Kidney glomerular epithelial cell (primary cell): ENCODE measurements at places on chromosomes 1 and 21.

DNA sequence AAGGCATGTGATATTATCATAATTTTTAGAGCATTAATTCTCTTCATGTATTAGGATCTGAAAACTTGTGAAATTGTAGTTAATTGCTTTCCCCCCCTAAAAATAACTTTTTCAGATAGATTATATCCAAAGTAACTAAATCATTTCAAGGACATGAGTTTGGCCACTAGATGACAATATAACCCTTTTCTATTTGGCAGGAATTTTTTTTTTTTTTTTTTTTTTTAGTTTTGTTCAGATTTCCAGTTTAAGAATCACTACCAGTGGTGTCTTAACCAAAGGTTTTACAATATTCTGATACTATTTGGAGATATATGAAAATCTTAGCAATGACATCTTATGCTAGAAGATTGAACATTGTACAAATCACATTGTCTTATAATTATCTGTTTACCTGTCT, 370.8 kb downstream of the AMY1C start:
- DNase-seq = no peak

DNA sequence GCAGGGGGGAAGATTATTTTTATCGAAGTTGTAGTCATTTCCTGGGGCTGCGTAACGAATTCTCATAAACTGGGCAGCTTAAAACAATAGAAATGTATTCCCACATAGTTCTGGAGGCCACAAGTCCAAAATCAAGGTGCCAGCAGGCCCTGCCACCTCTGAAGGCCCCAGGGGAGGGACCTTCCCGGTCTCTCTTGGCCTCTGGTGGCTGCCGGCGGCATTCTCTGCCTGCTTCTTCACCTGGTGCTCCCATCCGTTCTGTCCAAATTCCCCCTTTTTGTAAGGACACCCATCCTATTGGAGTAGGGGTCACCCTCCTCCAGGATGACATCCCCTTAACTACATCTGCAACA, 92.8 kb downstream of the PDE9A start:
- DNase-seq = no peak

- DNase-seq = no peak
Observed at GRCh38 chr21:45348591-45349327, 56.2 kb upstream of the COL18A1 start.

DNA sequence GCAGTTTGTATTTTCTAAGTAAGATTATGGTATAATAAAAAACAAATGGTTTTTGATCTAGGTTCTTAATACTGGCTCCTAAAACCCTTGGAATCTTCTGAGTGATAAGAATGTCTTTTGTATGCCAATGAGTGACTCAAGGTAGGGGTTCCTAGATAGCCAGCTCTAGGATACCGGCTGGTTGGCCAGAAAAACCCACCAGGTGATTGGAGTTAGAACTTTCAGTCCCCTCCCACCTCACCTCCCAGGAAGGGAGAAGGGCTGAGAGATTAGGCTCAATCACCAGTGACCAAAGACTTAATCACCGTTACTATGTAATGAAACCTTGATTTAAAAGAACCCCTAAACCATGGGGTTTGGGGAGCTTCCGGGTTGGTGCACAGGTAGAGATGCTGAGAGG, 8.7 kb upstream of the BRDT start:
- DNase-seq = no peak

- no peak for DNase-seq
Observed at GRCh38 chr1:11985851-11986250, 5.6 kb downstream of the MFN2 start.

GRCh38 chr1:145843031-145843430, 2.4 kb upstream of the NUDT17 start:
- no peak for DNase-seq

GRCh38 chr1:12387641-12388040, 157.8 kb downstream of the VPS13D start:
- no peak for DNase-seq

- DNase-seq = no peak
Observed at GRCh38 chr1:235286667-235287066, 41.3 kb downstream of the ARID4B start.

DNA sequence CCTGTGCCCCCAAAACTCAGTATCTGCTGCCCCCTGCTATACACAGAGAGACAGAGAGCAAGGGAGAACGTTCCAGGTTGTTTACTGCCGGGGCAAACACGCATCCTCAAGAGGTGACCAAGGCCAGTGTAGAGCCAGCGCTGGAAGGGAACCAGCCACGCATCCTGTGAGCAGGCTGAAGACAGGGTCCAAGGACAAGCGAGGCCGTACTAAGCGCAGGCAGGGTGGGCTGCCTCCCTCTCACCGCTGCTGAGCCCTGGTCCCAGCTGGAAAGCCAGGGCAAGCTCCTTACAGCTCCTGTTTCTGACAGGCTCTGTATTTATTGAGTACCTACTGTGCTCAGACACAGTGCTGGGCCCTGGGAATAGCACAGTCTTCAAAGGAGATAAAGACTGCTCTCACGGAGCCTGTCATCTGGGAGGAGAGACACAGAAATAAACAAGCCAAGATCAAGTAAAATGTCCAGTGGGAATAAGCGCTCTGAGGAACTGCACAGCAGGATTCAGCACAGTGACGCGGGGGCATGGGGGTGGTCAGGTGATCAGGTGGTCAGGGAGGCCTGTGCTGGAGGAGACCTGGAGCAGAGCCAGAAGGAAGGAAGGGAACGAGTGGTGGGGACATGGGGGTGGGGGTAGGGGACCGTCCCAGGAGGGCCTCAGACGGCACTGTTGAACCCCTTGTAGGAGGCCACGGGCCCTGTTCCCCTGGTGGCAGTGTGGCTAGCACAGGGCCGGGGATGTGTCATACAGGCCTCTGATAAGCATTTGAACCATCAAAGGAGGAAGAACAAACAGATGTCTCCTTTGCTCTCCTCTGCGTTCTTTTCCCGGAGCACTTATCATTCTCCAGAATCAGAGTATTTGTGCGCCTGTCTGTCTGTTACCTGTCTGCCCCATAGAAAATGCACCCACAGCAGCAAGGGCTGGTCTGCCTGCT, 37.8 kb upstream of the EFHD2 start:
- DNase-seq = no peak

DNA sequence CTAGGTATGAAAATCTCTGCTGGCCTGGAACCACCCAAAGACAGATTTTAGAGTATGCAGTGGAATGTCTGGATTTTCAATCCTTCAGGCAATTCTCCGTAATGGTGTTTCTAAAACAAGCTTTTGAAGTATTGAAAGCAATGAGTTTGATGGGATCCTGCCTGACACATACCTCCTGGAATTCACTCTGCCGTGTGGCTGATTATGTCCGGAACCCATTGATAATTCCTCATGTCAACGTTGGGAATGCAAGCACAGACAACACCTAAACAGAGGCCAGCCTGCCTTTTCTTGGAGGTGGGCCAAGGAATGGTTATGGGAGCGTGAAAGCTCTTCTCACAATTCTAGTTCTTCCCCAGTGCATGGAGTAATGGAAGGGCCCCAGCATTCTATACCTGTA, 168.9 kb upstream of the HMCN1 start:
- peak; percentile 98 for DNase-seq

GRCh38 chr1:226027538-226028217, 28.5 kb upstream of the SDE2 start:
- DNase-seq = no peak

GRCh38 chr1:4970532-4970931, 316.1 kb downstream of the AJAP1 start:
- DNase-seq = no peak

DNA sequence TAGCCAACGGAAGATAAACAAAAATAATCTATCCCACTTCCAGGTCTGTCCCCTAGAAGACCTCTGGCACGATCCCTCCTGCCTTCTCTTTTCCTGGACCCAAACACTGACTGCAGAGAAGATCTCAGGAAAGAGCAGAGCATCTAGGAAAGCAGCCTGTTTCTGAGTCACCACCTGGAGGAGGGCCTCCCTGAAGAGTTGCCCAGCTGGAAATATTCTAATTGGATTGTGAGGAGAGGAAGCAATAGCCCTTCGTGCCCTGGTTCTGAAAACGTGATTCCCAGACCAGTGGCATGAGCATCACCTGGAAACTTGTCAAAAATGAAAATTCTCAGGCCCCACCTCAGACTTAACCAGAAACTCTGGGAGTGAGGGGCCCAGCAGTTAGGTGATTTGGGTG, 411.1 kb downstream of the SETD4 start:
- peak; percentile 61 for DNase-seq

DNA sequence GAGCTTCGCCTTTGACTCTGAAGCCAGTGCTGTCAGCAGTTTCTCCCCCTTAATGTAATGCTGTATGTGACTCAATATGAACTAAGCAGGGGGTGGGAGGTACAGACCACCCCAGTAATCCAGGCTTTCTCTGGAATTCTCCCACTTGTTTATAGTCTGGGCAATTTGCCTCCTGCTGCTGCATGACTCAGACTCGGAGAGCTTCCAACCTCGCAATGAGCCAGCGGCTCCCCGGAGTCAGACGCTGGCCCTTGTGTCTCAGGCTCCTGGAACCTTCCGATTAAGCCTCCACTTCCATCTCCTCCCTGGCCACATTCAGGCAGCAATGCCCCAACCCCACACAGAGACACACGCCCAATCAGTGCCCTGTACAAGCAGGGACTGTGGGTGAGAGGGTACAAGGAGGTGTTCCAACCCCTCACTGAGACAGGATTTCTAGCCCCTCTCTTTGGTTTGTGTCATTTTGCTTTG, 471.7 kb upstream of the VAMP3 start:
- peak; percentile 96 for DNase-seq

GRCh38 chr1:167720965-167721616, 691 bp upstream of the MPZL1 start:
- peak; percentile 32 for DNase-seq

GRCh38 chr1:193438771-193439170, 252.4 kb upstream of the B3GALT2 start:
- no peak for DNase-seq

DNA sequence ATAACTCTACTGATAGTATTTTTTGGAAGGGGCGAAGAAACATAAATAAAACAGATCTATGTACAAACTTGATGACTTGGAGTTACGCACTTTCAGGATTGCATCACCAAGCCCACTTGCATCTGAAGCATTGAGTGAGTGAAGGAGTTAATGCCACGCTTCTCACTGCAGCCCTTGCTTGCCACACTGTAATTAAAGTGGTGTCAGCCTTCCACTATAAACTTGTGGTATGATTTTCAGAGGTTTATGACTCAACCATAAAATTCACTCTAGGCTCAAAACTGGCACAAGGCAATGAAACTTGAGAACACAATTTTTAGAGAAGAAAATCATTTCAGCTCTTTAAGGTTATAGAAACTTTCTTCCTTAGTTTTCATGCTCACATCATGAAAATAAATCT, 93.9 kb upstream of the PRMT6 start:
- no peak for DNase-seq

DNA sequence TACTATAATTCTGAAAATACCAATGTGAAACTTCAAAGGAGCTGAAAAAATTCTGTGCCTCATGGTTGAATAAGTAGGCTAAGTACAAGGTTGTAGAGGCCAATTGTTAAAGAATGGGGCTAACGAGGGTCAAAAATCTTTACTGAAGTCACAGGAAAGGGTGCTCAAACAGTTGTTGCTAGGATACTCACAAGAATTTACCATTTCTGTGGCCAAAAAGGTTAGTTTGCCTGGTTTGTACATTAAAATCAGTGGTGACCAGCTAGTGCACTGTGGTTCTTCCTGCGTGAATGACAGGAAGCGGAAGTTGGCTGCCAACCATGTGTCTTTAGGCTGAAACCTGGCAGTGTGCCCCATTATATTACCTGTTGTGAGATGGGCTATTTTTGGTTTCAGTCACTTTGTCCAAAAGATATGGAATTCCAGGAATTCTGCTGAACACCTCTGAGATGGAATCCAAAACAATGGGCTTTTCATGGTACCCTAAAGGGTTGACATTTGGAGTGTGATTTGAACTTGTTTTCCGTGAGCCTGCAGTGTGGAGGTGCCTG, 13.5 kb downstream of the MAP3K21 start:
- DNase-seq = no peak

- no peak for DNase-seq
Observed at GRCh38 chr1:67213164-67213563, 46.9 kb downstream of the IL23R start.

DNA sequence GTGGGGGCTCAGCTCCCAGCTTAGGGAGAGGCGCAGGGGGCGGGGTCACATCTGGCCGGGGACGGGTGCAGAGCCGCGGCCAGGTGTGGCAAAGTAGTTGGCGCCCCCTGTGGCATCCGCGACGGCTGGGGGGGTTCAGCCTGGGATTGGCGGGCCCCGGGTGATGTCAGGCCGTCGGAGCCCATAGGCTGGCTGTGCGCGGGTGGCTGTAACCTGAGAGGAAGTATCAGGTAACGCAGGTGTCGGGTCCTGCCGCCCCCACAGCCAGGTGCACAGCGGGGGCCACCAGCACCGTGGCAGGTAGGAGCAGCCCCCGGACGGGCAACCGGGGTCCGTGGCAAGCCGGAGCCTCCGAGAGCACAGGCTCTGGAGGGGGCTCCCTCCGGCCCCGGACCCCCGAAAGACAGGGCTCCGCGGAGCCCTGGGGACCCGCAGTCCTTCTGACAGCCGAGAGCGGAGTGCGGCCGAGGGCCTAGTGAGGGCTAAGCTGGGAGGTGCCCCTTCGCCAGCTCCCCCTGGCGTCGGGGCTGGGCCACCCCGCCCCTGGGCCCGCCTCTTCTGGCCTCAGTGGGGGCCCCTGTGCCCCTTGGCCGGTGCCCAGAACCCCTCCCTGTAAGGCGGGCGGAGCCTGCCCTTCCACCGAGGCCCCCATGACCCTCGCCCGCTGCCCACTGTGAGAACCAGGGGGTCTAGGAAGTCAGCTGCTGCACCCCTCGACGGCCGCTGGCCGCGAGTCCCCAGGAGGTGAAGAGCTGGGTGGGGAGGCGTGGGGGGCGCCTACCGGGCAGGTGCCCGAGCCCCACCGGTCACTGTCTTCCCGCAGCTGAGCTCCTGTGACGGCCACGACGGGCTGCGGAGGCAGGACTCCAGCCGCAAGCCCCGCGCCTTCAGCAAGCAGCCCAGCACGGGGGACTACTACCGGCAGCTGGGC, 17.9 kb downstream of the TNFRSF25 start:
- DNase-seq = no peak

- no peak for DNase-seq
Observed at GRCh38 chr1:244010703-244011123, 40.4 kb upstream of the ZBTB18 start.

- no peak for DNase-seq
Observed at GRCh38 chr21:41229509-41230248, 61.7 kb downstream of the BACE2 start.

GRCh38 chr1:108199201-108199691, 897 bp downstream of the SLC25A24 start:
- DNase-seq = peak; percentile 67

DNA sequence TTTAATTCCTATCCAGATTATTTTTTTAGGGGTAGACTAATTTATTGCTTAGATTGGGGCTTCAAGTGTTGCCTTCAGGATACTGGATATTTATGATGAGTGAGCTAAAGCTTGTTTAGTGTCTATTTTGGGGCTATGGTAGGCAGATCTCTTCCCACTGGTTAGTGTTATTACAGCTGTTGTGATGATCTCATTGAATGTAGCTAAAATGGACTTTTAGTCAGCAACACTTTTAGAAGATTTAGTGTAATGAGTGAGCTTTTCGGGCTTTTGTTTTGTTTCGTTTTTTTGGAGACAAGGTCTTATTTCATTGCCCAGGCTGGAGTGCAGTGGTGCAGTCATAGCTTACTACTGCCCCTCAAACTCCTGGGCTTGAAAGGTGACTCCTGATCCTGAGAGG, 14.2 kb downstream of the THRAP3 start:
- DNase-seq = no peak

GRCh38 chr1:153430166-153430553, 13.8 kb downstream of the S100A7A start:
- DNase-seq = no peak
